ENCODE measurements at places on chromosomes 6 and 20. TPM values are rescaled to one million over a fixed set of nuclear protein-coding genes. Genes with fewer than 3 reads are reported as not detected.

FBXL4 gene
- total RNA-seq, result 18.3 TPM

ADAM33 gene
- total RNA-seq, result 113 TPM

LSM14B gene
- 38.7 TPM for total RNA-seq

LY6G5C gene
- total RNA-seq, result not detected

GNAS-AS1 gene
- 0.81 TPM for total RNA-seq

BANF2 gene
- total RNA-seq, result not detected

SLC4A11 gene
- total RNA-seq, result 0.27 TPM

SLC12A5 gene
- total RNA-seq, result not detected

MDFI gene
- 10.3 TPM for total RNA-seq

GNAS gene
- total RNA-seq, result 742 TPM

PERP gene
- total RNA-seq, result 23.7 TPM

SIRPB1 gene
- total RNA-seq, result 8.5 TPM

TAGAP gene
- 3.2 TPM for total RNA-seq

TRAM2 gene
- 40.0 TPM for total RNA-seq

RRAGD gene
- total RNA-seq, result 11.0 TPM

GJA10 gene
- not detected for total RNA-seq

ADGRF5 gene
- total RNA-seq, result 13.5 TPM

SNAP91 gene
- total RNA-seq, result 3.0 TPM

PPIL6 gene
- total RNA-seq, result 5.8 TPM

TCF15 gene
- total RNA-seq, result not detected

CD93 gene
- 99.2 TPM for total RNA-seq

MAFB gene
- total RNA-seq, result 82.9 TPM

HCK gene
- 29.0 TPM for total RNA-seq

LY6G6D gene
- total RNA-seq, result not detected

OPN5 gene
- not detected for total RNA-seq

CTNNBL1 gene
- 34.3 TPM for total RNA-seq

MOCS1 gene
- 29.1 TPM for total RNA-seq

LTA gene
- total RNA-seq, result not detected

LCA5 gene
- 7.0 TPM for total RNA-seq

WFDC5 gene
- total RNA-seq, result not detected

NMBR gene
- total RNA-seq, result 0.49 TPM

TSBP1 gene
- not detected for total RNA-seq

PPP1R16B gene
- total RNA-seq, result 7.3 TPM

PNPLA1 gene
- not detected for total RNA-seq

ARMC12 gene
- total RNA-seq, result not detected

RPS18 gene
- 1,178 TPM for total RNA-seq

LY6G6F gene
- total RNA-seq, result not detected

ENTPD6 gene
- total RNA-seq, result 107 TPM

PDE7B gene
- total RNA-seq, result 2.6 TPM

OLIG3 gene
- not detected for total RNA-seq

PHACTR2 gene
- total RNA-seq, result 68.5 TPM

GABRR2 gene
- total RNA-seq, result not detected

Data from thoracic aorta (tissue), 2 donors.